ENCODE measurements at places on chromosomes 2 and 18.

GRCh38 chr2:558879-559278 lies 118.3 kb downstream of the TMEM18 start:
- DNase-seq, result no peak

DNA sequence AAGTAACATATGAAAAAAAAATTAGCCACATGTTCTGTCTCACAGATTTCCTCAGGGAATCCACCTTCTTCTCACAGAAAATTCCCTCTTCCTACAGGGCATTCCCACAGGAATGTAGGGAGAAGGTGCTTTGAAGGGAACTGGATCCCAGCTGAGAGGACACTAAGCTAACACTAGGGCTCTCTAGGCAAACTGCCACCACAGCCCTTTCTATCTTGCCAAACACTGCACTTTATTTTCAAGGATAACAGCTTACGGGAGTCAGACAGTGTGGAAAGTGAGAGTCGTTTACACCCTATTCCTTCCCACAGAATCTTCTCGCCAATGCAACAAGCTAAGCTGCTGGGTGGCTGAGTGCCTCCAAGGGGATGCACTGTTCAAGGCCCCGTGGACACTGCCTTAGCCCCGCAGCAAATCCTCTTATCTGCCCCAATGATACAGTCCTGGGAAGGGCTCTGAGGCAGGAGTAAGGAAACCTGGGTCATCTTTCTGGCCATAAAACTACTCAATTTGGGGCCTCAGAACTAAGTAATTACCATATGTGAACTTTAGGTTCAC lies 76.9 kb downstream of the CCDC93 start:
- DNase-seq, result no peak

DNA sequence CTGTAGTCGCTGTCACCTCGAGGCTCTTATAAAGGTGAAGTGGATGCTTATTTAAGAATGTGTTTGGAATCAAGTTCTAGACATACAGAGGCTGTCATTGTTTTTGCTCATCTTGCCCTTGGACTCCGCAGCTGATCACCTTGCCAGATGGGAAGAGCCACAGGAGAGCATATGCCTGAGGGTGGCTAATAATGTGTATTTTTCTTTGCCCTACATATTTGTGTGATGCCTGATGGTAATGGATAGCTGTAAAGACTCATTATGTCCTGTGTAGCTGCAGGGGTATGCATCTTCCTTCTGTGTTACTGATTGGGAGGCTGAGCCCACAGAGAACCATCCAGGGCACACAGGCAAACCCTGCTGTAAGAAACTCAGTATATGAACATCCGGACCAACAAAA lies 61.7 kb downstream of the PRKCE start:
- no peak for DNase-seq

- DNase-seq, result peak; percentile 74
These were observed 40.5 kb upstream of the ACTR2 start for GRCh38 chr2:65186872-65187851.

DNA sequence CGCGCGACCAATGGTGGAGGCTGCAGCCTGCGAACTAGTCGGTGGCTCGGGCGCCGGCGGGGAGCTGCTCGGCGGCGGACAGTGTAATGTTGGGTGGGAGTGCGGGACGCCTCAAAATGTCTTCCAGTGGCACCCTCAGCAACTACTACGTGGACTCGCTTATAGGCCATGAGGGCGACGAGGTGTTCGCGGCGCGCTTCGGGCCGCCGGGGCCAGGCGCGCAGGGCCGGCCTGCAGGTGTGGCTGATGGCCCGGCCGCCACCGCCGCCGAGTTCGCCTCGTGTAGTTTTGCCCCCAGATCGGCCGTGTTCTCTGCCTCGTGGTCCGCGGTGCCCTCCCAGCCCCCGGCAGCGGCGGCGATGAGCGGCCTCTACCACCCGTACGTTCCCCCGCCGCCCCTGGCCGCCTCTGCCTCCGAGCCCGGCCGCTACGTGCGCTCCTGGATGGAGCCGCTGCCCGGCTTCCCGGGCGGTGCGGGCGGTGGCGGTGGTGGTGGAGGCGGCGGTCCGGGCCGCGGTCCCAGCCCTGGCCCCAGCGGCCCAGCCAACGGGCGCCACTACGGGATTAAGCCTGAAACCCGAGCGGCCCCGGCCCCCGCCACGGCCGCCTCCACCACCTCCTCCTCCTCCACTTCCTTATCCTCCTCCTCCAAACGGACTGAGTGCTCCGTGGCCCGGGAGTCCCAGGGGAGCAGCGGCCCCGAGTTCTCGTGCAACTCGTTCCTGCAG lies at the start of gene HOXD9:
Gene HOXD9, plus strand, starts transcription at position 37 of the 728 bp plus-strand sequence. Its CDS starts 50 bp downstream, at position 87.
- no peak for DNase-seq

All from stimulated activated CD4-positive, alpha-beta T cell treated with anti-CD3 and anti-CD28 coated beads, Interleukin-2, amount 100 ng/mL, for 24 hours (primary cell).